ENCODE measurements at places on chromosomes 2 and 18.

DNA sequence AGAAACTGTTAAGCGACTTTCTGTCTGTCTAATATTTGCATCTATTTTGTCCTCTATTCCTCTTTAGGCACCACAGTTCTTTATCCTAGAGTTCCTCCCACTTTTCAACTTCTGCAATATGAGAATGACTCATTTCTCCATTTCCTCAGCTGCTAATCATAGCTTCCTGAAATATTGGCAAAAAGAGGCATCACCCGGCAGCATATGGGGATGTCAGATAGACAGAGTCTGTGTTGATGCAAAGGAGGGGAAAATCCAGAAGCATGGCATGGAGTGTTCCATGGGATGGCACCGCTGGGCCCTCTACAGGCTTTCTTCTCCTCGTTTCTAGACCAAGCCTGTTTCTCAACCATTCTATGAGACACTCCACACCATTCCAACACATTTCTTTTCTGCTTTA, 93.4 kb downstream of the DOCK10 start:
- DNase-seq: no peak

GRCh38 chr2:150339951-150340350, 147.5 kb downstream of the RND3 start:
- no peak for DNase-seq

- no peak for DNase-seq
Observed at GRCh38 chr18:995629-996028, 91.0 kb downstream of the ADCYAP1 start.

DNA sequence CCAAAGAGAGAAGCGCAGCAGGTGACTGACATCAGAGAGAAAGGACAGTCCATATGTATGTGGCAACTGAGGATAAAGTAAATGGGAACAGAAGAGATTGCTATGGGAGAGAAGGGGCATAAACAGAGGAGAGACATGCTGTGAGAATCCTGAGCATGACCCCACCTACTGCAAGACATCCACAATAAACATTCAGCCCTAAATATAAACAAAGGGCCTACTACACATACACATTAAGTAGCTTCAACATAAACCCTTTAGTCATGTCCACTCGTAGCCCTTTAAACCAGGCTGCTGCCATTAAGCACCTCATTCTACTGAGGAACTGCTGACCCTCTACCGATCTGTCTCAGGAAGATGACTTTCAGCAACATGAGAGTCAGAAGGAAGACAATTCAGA, 32.9 kb downstream of the CCBE1 start:
- no peak for DNase-seq

GRCh38 chr18:2571200-2572170, at the start of the genes METTL4 and NDC80:
Gene METTL4, minus strand, starts transcription at chr18:2571505. Its CDS starts 4,289 bp downstream, at chr18:2567216.
Gene NDC80, plus strand, starts transcription at chr18:2571557. Its CDS starts 1,429 bp downstream, at chr18:2572986.
- DNase-seq: peak; percentile 69

DNA sequence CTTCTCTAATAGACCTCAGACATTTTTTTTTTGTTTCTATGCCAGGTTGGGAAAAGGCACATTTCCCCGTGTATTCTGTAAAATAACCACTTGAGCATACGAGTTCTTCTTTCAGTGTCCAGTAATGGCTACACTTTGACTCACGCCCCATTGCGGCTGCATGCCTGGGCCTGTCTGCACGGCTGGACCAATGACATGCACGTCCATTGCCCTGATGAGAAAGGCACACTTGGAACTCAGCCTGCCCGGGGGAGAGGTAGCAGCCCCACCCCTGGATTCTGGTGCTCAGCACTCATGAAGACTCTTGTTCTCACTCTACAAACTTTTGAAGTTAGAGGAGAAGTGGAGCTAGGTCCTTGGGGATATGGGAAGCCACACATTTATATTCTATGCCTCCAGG, 5.8 kb downstream of the PCARE start:
- DNase-seq: no peak

- DNase-seq: no peak
Observed at GRCh38 chr2:191064590-191064989, 50.6 kb upstream of the STAT1 start.

GRCh38 chr2:181828122-181828705, 63.3 kb upstream of the ITPRID2 start:
- DNase-seq: no peak

GRCh38 chr2:241130316-241130715, 19.0 kb downstream of the PASK start:
- no peak for DNase-seq

- DNase-seq: no peak
Observed at GRCh38 chr2:171864357-171864985, 29.6 kb downstream of the SLC25A12 start.

- no peak for DNase-seq
Observed at GRCh38 chr18:55236150-55236931, 277.1 kb upstream of the CCDC68 start.

- peak; percentile 44 for DNase-seq
Observed at GRCh38 chr18:2932247-2933181, 80.4 kb downstream of the LPIN2 start.

GRCh38 chr2:206619011-206619410, 23.3 kb upstream of the FAM237A start:
- no peak for DNase-seq

Data from stimulated activated CD4-positive, alpha-beta T cell treated with anti-CD3 and anti-CD28 coated beads, Interleukin-2, amount 100 ng/mL, for 4 hours (primary cell).